Urinary bladder (tissue), 4 donors: ENCODE measurements at places on chromosomes 12 and 14. TPM values are rescaled to one million over a fixed set of nuclear protein-coding genes. Genes with fewer than 3 reads are reported as not detected.

DNA sequence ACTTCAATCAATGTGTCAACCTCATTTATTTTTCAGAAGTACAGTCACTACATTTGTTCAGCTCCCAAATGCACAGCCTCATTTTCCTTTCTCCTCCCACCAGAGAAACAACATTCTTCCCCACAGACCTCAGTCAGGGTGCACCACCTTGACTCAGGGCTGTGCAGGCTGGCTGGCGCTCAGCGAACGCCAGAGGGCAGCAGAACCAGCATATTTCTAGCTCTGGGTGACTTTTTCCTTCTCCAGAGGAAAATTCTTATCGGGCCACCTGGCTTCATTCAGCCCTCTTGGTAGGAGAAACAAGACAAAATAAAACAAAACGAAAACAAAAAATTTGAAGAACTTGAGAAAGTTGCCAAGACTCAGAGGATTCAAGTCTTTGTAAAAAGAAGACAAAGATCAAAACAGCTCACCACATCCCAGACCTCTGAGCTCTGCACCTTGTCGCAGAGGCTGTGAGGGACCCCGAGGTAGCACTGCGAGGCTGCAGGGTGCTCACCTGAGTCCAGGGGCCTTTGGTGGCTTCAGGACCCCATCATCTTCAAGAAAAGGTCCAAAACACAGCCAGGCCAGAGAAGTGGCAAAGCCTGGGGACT lies 33.7 kb downstream of the PAH start:
- DNase-seq: no peak

GRCh38 chr14:82055515-82056115 lies 522.0 kb upstream of the SEL1L start:
- no peak for DNase-seq

- DNase-seq: no peak
These were observed 21.7 kb downstream of the L2HGDH start for GRCh38 chr14:50290306-50290705.

- no peak for DNase-seq
These were observed 42.2 kb downstream of the CSRP2 start for GRCh38 chr12:76836633-76837032.

GRCh38 chr12:19561411-19561961 lies 122.2 kb downstream of the AEBP2 start:
- DNase-seq: no peak

DNA sequence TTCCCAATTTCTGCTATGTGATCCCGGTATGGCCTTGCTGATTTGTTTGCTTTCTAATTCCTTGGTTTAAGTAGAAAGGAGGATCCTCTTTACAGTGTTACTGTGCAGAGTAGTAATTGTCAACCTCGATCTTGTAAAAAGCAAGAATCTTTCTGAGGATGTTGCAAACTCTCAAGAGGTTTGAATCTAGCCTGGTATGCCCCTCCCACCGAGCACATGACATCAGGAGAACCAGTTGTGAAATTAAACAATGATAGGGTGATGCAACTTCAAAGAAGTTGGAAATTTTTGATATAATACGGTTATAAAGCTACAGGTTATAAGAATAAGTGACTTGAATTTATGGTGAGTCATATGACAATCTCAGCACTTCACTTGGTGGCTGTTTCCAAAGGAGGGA lies 35.0 kb upstream of the FUT8 start:
- DNase-seq: no peak

GRCh38 chr14:62076825-62077605 lies 314.8 kb downstream of the SNAPC1 start:
- DNase-seq: no peak

- DNase-seq: no peak
These were observed 990.1 kb downstream of the TMTC2 start for GRCh38 chr12:83676781-83677295.

DNA sequence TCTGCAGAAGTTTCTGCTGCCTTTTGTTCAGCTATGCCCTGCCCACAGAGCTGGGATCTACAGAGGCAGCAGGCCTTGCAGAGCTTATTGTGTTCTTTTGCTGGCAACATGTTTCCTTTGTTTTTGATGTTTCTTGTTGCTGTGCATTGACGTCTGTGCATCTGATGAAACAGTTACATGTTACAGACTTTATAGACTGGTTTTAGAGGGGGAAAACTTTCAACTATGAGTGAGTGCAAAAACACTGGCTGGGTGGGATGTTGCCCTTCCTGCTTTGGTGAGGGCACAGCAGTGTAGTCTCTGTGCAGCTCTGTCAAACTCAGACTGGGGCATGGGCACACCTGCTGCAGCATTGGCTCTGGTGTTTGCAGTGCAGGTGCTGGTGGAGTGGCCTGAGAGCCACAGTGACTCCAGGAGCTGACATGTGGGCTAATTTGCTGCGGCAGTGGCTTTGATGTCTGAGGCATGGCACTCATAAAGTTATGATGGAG lies 26.9 kb downstream of the CLEC6A start:
- DNase-seq: no peak

- DNase-seq: no peak
These were observed 13.8 kb downstream of the KRT8 start for GRCh38 chr12:52891044-52891443.

DNA sequence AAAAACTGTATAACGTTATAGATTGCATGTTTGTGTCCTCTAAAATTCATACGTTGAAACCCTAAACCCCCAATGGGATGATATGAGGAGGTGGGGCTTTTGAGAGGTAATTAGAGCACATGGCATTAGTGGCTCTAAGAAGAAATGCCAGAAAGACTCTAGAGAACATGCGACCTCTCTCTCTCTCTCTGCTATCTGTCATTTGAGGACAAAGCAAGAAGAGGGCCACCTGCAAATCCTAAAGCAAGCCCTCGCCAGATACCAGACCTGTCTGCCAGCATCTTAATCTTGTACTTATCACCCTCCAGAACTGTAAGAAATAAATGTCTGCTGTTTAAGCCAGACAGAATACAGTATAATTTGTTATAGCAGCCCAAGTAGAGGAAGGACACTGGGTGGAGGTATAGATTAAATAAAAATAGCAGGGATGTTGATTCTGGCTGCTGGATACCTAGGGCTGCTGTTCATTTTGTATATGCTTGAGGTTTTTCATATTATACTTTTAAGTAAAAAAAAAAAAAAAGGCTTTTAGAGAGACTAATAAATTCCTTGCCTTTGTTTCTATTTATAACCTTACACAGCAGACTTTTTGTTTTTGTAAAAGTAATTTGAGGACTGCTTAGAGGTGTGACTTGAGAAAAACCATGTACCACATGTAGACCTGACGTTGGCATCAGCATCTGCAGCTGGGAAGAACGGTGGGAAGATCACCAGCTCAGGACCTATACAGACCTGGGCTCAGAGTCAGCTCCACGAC lies 26.9 kb downstream of the MOK start:
- DNase-seq: no peak

- no peak for DNase-seq
These were observed 91.9 kb upstream of the CPM start for GRCh38 chr12:69024907-69025306.

DNA sequence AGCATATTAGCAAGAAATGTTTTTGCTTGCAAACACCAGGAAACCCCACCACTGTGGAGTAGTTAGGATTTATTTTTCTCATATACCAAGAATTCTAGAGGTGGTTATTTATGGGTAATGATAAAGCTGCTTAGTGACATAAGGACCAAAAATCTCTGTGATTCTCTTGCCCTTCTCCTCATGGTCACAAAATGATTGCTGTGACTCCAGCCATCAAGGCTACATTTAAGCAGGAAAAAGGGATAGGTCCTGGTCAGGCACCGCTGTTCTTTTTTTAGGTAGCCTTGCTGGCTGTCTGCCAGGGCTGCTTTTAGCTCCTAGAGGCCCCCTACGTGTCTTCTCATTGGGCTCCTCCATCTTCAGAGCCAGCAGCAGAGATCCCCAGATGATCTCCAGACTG lies 104.2 kb downstream of the AACS start:
- no peak for DNase-seq

DNA sequence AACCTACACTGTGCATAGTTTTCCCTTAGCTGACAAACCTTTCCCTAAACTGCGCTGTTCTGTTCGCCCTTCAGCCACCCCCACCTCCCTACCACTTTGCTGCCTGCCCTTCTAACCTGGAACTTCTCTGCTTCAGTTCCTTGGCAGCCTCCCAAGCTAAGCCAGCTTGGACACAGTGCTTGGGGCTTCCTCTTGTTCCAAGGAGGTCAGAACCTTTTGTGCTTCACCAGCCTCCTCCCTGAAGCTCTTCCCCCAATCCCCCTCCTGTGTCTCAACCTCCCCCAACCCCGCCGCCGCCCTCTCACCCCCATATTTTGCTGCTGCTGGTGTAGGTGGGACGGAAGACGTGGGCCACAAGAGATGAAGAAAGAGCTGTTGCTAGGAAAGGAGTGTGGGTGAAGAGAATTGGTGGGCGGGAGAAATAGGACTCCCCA lies 8.1 kb upstream of the RIC8B start:
- no peak for DNase-seq

DNA sequence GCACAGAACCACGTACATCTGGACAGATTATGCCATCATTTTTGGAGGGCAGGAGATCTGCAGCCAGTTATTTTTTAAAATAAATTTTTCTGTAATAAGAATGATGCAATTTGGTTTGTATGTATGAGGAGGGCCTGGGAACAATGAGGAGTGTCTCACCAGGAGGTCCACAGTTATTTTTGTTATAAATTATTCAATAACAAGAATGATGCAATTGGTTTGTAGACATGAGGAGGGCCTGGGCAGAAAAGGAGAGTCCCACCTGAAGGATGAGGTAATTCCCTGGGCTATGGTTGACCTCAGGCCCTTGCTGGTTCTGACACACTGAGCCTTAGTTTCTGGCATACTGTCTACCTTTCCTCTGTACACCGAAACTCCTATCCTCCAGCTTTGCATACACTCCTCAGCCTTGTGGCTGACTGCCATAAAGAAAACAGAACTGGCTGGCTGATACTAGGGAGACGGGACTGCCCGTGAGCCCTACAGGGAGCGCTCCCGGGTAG lies 9.0 kb upstream of the DCD start:
- no peak for DNase-seq

DNA sequence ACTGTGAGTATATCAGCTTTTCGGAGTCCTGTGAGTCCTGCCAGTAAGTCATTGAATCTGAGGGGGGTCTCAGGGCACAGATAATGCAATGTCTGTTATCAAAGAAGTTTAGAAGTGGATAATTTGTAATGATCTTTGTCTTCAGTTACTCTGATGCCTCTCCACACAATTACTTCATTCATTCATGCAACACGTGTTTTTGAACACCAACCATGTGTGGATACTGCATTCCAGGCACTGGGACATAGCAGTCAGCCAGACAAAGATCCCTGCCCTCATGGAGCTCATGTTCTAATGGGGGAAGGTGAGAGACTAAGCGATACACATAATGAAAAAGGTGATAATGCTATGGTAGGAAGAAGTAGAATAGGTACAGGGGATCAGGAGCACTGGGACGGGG lies 60.8 kb upstream of the SCN8A start:
- no peak for DNase-seq

DNA sequence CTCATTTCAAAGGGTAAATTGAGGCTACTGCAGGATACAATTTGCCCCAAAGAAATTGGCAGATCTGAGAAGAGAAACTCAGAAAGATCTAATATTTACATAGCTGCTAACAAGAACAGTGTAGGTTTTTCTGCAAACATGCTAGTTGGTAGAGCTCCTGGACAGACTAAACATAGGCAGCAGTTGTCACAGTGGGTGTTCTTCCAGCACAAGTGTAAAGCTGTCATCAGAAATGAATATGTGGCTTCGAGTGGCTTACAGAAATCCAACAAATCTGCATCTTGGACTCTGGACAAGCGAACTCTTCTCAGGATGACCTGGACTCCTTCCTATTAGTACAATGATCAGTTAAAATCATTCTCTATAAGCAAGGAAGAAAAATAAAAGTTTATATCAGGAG lies 5.9 kb downstream of the CBX5 start:
- DNase-seq: no peak

DNA sequence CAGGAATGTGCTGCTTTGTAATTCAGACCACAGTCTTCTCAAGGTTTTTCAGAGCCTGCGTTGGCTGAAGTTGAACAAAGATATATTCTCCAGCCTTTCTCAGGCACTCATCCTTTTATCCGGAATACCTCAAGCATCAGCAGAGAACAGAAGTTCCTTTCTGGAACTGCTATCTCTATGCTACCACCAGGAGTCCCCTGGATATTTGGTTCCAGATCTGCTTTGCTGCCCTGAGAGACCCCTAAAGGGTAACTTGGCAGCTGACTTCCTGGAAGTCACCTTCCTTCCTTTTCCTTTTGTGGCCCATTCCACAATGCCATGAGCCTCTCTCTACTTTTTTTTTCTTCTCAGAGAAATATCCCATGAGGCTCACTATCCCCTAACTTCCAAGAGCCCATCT lies 188.2 kb downstream of the PLCZ1 start:
- DNase-seq: no peak

- DNase-seq: no peak
These were observed 646.2 kb downstream of the SOX5 start for GRCh38 chr12:23303220-23303619.

- no peak for DNase-seq
These were observed 44.8 kb upstream of the ERGIC2 start for GRCh38 chr12:29425722-29426121.

DNA sequence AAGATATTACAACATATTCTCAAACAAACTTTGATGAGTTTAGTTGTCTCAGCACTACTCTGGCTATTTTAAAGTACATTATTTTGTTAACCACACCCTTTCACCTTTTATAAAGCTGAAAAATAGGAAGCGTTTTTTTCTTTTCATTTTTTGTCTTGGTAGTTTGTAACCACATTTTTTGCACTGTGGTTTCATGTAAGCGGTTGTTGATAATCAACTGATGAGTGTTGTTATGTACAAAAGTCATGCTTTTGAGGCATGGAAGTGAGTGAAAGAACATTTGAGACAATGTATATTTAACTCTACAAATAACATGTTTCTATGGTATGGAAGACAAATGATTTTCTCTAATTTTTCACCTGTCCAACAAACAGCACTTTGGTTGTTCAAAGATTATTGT lies 52.1 kb upstream of the ATP2B1 start:
- DNase-seq: no peak

Gene ST8SIA1
- 19.8 TPM for total RNA-seq

Gene PIANP
- total RNA-seq: 1.1 TPM

Gene GPR84
- total RNA-seq: 0.26 TPM

Gene ASIC1
- 2.7 TPM for total RNA-seq

Gene TRHDE
- 21.4 TPM for total RNA-seq

Gene BRF1
- total RNA-seq: 30.9 TPM

Gene CCDC197
- not detected for total RNA-seq

Gene CLEC1B
- not detected for total RNA-seq

Gene PTPN6
- 6.1 TPM for total RNA-seq

Gene CCDC177
- total RNA-seq: 0.05 TPM
